ENCODE measurements at places on chromosomes 5 and 9. TPM values are rescaled to one million over a fixed set of nuclear protein-coding genes. Genes with fewer than 3 reads are reported as not detected.
A peak's percentile ranks its signal among the peaks of the same experiment; 100 is the strongest.

- no peak for DNase-seq
Observed at GRCh38 chr9:93182572-93182971, 1.4 kb upstream of the WNK2 start.

- no peak for DNase-seq
Observed at GRCh38 chr5:140569197-140569596, 4.6 kb downstream of the SLC35A4 start.

DNA sequence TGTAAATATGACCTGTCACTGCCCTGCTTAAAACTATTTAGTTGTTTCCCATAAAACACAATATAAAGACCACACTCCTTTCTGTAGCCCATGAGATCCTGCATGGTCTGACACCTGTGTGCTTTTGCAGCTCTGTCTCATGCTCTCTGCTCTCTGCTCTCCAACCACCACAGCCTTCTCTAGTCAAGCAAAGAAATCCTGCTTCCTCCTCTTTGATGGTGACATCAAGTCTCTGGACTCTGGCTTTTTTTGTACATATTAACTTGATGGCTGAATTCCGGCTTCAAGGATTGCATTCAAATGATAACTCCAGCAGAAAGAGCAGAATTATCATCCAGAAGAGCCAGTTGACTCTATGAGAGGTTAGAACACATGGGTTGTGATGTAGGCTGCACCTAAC is 58.2 kb downstream of the CHSY3 start:
- no peak for DNase-seq

- DNase-seq: no peak
Observed at GRCh38 chr5:132266031-132266835, 8.7 kb downstream of the PDLIM4 start.

DNA sequence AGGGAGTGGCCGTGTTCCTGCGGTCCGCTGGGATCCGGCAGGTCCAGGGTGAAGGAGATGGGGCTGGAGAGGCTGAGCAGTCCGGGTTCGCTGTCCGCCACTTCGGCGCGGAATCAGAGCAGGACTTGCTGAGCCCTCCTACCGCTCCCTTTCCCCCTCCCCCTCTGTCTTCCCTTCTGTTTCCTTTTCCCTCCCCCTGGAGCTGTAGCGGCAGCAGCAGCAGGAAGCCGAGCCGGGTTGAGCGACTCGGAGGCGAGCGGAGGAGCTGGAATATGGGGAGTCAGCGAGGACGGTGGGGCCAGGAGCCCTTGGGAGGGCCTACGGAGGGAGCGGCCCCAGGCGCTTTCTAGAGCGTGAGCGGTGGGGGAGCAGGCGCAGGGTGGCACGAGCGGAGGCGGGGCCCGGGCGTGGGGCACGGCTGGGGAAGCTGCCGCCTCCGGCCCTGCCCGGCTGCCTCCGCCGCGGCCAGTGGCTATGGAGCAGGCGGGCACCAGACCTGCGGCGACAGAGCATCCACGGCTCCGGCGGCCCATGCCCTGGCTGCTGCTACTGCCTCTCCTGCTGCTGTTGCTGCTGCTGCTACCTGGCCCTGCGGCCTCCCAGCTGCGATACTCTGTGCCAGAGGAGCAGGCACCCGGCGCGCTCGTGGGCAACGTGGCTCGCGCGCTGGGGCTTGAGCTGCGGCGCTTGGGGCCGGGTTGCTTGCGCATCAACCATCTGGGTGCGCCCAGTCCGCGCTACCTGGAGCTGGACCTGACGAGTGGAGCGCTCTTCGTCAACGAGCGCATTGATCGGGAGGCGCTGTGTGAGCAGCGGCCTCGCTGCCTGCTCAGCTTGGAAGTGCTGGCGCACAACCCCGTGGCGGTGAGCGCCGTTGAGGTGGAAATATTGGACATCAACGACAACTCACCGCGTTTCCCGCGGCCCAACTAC is at the start of gene PCDHAC2:
PCDHAC2 (plus strand) TSS at position 184 of the 933 bp plus-strand sequence; CDS start at position 475, 291 bp downstream.
- DNase-seq: no peak

DNA sequence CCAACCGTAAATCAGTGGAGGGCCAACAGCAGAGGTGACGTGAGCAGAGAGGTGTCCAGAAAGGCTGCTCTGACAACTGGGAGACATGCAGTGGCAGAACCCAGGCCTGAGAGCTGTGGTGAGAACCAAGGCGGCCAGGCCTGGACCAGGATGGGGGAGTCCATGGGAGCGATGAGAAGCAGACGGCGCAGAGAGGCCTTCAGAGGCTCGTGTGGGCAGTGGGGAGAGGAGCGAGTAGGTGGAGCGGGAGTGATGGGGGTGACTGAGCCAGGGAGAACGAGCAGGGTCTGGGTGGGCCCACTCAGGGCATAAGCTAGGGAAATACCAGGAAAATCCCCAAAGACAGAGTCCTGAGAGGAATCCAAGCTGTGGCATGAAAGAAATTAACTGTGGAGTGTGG is 7.9 kb upstream of the IL3 start:
- no peak for DNase-seq

- no peak for DNase-seq
Observed at GRCh38 chr9:125511789-125512660, 195.0 kb downstream of the MAPKAP1 start.

- DNase-seq: no peak
Observed at GRCh38 chr5:131899686-131900085, 45.8 kb downstream of the MEIKIN start.

GRCh38 chr5:2187156-2187555 is 304.4 kb upstream of the IRX4 start:
- no peak for DNase-seq

- DNase-seq: no peak
Observed at GRCh38 chr9:114462791-114463190, 42.5 kb downstream of the WHRN start.

DNA sequence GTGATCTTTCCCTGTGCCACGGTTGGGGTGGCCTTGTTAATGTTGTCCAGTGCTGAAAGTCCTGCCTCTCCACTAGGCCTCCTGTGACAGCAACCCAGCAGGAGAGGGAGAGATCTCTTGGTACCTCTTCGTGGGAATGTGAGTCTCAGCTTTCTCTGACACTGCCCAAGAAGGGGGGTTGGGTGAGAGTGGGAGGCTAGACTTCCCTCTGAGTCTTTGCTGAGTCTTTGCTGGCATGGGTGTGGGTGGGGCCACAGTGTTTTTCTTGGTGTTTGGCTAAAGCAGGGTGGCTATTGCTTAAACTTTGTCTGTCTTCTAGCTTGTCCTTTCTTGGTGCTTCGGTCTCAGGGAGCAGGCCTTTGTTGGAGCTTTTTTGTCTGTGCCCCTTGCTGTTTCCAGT is 145.6 kb downstream of the GNA14 start:
- DNase-seq: no peak

- no peak for DNase-seq
Observed at GRCh38 chr5:15807871-15808270, 307.9 kb downstream of the FBXL7 start.

- no peak for DNase-seq
Observed at GRCh38 chr9:127163409-127163808, 41.0 kb upstream of the ANGPTL2 start.

- DNase-seq: no peak
Observed at GRCh38 chr5:93583439-93583767, 381 bp downstream of the NR2F1 start.

DNA sequence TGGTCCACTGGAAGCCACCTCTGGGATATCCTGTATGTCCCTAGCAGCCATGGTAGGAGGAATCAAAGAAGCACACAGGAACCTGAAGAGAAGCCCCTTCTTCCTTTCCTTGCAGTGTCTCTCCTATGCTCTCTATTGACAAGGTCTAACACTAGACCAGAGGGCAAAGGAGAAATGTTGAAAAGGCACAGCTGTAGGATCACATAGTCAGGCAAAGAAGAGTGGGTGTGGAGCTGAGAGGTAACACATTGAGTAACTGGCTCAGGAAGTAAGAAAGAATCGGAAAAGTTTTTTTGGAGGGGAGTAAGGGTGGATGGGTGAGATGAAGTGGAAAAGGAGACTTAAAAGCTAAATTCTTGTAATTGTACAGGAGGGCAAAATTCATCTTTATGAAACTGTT is 100.1 kb downstream of the FOCAD start:
- DNase-seq: no peak

GRCh38 chr9:115117999-115118878 is at the start of gene TNC:
TNC (minus strand) TSS chr9:115118157; CDS start chr9:115091018, 27,139 bp downstream.
- no peak for DNase-seq

- no peak for DNase-seq
Observed at GRCh38 chr9:86541014-86541570, 186.9 kb upstream of the TUT7 start.

DNA sequence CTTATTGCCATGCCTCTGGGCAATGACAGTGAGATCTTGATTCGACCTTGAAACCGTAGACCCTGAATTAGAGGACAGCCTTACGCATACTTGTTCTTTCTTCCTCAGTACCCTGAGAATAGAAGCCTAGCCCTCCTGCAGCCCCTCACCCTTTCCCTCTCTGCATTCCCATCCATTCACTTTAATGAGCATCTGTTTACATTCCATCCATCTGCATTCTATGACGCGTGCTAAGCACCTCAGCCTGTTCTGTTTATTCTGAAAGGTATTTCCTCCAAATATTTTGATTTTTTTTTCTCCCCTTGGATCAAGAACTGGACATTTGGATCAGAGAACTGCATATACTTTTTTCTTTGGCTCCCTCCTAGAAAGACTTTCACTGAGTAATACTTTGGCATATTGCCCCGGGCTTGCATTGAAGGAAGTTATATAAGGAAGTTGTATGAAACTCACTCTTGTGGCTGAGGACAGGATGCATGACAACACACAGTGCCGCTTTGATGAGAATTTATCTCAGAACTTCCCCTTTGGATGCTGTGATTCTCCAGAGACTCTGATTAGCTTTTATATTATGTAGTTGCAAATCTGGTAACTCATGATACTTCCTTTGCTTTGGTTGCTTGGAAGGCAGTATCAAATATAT is 15.7 kb downstream of the TMEM8B start:
- DNase-seq: peak; percentile 91

- no peak for DNase-seq
Observed at GRCh38 chr5:57804505-57804904, 321.9 kb upstream of the ACTBL2 start.

GRCh38 chr5:138128334-138128733 is 10.9 kb downstream of the NME5 start:
- DNase-seq: no peak

GRCh38 chr5:136212252-136212721 is 19.3 kb upstream of the SMIM32 start:
- no peak for DNase-seq

- DNase-seq: no peak
Observed at GRCh38 chr5:93192087-93192486, 388.9 kb downstream of the NR2F1-AS1 start.

DNA sequence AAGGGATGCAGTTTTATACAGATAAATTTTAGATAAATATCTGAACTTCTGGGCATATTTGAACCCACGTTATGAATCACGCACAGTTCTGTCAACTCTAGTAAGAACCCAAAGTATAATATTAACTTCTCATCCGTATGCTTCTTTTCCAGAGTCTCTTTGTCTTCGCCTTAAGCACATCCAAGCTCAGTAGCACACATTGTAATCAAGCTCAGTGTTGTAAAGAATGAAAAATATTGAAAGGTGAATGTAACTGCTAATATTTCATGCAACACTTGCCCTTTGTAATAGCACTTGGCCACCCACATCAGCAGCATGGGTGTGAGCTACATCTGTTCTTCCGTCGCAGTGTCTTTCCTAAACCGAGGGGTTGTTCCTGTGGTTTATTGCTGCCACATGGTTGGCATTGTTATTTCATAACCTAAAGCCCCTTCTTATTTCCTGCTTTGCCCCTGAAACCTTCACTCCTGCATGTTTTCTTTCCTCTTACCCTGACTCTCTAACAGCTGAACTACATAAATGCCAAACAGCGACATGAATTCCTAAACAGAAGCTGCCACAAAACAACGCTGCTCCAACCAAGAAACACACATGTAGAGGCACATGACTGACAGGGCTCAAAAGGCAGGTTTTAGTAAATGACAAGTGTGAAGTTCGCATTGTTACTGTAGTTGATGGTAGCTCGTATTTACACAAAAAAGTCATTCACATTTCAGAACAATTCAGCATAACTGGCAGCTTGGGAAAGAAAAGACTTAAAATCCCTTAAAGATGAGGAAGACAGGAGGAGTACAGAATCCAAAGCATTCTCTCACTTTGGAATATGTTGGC is 190.1 kb upstream of the MEF2C start:
- no peak for DNase-seq

Gene PKD2L2
- polyA plus RNA-seq: 0.83 TPM

Gene FXN
- 11.5 TPM for polyA plus RNA-seq

Gene DAPK1
- polyA plus RNA-seq: 20.6 TPM

Gene ELAVL2
- 1.3 TPM for polyA plus RNA-seq

Gene C9orf153
- polyA plus RNA-seq: 0.22 TPM

Gene MOB3B
- 2.0 TPM for polyA plus RNA-seq

Gene TMEM250
- polyA plus RNA-seq: 21.1 TPM

Gene SPINK7
- 0.23 TPM for polyA plus RNA-seq

Gene HCN1
- 3.1 TPM for polyA plus RNA-seq

Gene LIX1
- 4.2 TPM for polyA plus RNA-seq

Gene IL5
- 0.29 TPM for polyA plus RNA-seq

Gene NEUROG1
- polyA plus RNA-seq: not detected

Gene UCK1
- 24.8 TPM for polyA plus RNA-seq

Measured in forelimb muscle (tissue), 1 donor.